ENCODE measurements at places on chromosomes 6 and 20.
A peak's percentile ranks its signal among the peaks of the same experiment; 100 is the strongest.

DNA sequence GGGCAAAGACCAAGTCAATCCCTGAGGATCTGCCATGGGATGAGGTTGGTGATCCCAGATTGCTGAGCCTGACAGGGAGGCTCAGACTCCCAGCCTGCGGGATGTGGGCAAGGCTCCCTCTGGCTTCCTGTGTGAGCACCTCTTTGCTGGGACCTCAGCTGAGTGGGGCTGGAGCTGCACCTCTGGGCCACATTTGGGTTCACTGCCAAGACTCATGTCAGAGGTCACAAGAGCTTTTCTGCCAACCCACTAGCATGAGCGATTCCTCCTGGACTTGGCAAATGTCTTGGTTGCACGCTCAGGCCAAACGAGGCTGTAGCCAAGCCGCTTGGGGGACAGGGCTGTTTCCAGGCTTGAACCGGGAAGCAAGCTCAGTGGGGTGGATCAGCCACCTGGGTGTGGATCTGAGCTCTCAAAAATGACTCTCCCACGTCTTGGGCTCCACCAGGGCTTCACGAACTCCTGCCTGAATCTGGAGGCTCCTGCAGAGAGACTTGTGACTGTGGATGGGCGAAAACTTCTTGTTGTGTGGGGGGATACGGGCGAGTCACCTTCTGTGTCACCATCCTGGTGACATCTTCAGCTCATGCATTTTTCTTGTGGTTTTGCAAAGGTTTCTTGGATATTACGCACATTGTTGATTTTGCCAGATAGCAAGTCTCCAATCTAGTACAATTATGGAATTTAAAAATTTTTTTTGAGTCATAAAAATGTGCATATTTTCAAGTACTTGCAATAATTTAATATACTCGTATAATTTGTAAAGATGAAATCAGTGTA lies 359.5 kb downstream of the CDH4 start:
- DNase-seq: no peak

DNA sequence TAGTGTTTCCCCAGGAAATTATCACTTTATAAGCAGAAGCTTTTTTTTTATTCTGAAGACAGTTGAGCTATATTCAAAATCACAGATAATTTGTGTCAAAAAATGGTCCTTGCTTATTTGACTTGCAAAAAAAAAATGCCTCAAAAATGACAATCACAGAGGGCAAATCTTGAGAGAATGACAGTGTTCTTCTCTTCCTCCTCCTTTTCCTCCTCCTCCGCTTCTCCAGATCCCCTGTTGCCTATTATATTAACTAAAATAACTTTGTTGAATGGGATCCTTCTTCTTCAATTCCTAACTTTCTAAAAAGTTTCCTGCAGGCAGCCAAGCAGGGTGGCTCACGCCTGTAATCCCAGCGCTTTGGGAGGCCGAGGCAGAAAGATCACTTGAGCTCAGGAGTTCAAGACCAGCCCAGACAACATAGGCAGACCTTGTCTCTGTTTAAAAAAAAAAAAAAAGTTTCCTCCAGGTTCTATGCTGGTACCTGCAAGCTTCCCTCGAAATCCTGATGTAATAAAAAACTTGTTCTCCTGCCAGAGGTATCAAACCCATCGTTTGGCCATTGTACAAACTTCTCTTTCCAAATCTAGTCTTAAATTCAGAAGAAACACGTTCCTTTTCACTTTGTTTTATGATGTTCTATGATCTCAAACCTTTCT lies 128.6 kb downstream of the IPCEF1 start:
- no peak for DNase-seq

- DNase-seq: peak; percentile 35
Observed at GRCh38 chr6:141488488-141488887, 644.2 kb upstream of the GJE1 start.

GRCh38 chr20:2037296-2037914 lies 43.5 kb upstream of the PDYN start:
- DNase-seq: no peak

DNA sequence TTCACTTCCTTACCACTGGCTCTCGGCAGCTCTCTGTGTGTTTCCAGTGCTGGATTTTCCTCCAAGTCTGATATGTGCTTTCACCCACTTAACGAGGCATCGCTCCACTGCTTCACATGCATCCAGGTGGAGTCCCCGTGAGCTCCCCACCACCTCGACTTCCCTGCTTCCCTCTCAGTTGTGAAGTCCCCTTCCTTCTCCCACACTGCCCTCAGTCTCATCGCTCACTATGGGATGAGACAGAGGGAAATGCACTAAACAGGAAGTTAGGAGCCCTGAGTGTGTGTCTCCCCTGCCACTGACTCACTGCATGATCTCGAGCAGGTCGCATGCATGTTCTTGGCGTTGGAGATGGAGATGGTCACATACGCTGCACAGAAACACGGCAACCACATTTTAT lies 84.0 kb downstream of the MTHFD1L start:
- DNase-seq: no peak

DNA sequence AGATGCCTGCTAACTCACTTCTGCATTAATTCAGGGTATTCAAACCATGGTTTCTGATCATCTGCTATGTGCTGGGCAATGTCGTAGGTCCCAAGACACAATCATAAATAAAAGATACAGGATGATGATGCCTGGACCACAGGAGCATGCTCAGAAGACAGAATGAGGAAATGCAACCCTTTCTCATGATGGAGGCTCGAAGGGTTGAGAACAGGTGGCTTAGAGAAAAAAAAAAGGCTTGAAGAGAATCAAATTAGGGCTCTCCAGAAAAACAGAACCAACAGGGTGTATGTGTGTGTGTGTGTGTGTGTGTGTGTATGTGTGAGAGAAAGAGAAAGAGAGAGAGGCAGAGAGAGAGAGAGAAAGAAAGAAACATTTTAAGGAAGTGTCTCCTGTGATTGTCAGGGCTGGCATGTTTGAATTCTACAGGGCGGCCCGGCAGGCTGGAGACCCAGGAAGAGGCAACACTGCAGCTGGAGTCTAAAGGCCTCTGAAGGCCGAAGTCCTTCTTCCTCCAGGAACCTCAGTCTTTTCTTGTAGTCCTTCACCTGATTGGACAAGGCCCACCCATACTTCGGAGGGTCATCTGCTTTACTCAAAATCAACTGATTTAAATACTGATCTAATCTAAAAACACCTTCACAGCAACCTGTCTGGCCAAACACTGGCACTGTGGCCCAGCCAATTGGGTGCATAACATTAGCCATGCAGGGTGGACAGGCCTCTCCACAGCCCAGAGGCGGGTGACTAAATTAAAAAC lies 143.8 kb downstream of the ERMARD start:
- peak; percentile 9 for DNase-seq

- no peak for DNase-seq
Observed at GRCh38 chr6:106885679-106886078, 88.8 kb downstream of the CD24 start.

DNA sequence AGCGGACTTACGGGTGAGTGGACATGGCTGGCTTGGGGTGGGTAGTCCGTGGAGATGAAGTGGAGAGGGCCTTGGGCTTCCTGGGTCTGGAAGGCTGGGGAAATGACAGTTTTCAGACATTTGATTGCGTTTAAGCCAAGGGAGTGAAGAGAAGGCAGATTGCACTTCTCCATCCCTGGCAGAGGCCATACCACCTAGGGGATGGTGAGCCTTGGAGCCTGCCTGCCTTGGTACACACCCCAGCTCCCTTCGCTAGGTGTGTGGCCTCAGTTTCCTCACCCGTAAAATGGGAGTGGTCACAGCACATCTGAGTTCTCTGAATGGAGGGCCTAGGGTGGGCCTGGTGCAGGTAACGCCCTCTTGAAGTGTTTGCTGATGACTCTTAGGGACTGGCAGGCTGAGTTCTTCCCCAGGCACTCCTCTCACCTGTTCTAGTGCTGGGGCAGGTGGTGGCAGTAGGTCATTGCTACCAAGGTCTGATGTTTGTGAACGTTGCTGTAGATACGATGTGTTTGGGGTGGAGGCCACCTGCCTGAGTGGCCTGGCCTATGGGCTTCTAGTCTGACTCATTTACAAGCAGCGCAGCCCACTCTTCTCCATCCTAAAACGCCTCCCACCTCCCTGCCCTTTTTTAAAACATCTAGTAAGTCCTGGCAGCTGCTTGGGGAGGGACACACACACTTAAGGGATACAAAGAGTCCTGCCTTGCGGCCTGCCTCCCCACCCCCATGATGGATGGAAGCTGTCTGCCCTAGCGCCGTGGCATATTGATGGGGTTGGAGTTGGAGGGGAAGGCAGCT lies 2.3 kb downstream of the RBM38 start:
- DNase-seq: no peak

- no peak for DNase-seq
Observed at GRCh38 chr6:122369536-122369935, 29.9 kb upstream of the HSF2 start.

DNA sequence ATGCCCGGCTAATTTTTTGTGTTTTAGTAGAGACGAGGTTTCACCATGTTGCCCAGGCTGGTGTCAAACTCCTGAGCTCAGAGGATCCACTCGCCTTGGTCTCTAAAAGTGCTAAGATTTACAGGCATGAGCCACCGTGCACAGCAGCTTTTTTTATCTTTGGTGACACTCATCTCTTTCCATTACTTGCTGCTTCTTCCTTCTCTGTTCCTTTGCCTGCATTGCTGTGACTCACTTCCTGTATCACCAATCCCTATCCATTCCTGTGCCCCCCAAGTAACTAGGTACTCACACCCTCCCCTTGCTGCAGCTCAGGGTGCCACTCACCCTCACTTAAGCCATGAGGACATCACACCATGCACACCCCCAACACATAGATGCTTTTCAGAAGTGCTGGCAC lies 24.6 kb downstream of the KHDC1L start:
- DNase-seq: no peak

GRCh38 chr6:79004239-79004638 lies 73.8 kb downstream of the PHIP start:
- no peak for DNase-seq

Data from hematopoietic multipotent progenitor cell (in vitro differentiated cells).